ENCODE measurements at places on chromosomes 6 and 20. TPM values are rescaled to one million over a fixed set of nuclear protein-coding genes. Genes with fewer than 3 reads are reported as not detected.

DNA sequence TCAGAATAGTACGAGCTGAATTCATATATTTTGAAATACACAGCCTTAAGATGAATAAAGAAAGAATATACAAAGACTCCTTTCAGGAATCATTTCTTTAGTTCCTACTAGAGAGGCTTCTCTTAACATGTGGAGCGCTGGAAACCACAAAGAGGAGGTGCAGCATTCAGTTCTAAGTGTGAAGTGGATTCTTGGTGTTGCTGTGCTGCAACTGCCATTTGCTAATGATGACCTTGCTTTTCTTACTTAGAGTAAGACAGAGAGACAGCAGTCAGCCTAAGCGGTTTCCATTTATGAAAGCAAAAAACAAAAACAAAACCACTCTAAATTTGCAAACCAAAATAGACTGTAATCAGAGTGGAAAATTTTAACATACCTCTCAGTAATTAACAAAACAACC is 629.0 kb downstream of the EPHA7 start:
- DNase-seq = no peak

DNA sequence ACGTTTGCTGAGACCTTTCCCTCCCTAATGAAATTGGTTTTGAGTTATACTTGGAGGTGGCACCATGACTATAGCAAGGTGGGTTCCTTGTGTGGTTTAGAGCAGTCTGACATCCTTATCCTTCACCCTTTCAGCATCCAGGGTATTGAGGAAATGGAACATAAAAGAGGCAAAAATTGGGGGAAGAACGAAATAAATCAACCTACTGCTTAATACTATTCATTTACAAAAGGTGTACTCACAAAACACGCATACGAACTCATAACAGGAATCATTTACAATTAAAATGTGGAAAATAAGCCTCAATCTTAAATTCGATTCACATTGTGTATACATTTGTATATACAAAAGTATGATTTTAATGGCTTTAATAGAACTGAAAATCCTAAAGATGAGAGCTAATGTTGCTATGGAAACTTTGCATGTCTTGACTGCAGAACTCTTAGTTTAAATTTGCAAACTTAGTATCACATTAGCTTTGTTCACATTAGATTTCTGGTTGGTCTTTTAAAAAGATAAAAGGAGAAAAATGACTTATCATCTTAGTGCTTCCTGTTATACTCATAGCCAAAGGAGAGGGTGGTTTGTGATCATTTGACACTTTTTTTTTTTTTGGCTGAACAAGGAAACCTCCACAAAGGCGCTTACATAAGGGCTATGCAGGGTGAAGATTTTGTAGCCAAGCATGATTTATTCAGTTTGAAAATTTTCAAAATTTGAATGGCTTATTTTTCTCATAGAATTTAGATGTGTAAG is 76.1 kb upstream of the ATXN1 start:
- DNase-seq = no peak

GRCh38 chr20:34045930-34046725 is 52.4 kb downstream of the RALY start:
- no peak for DNase-seq

GRCh38 chr20:4026093-4026601 is 10.8 kb upstream of the RNF24 start:
- peak; percentile 93 for DNase-seq

- no peak for DNase-seq
Observed at GRCh38 chr6:134074151-134075055, 22.0 kb upstream of the SLC2A12 start.

- no peak for DNase-seq
Observed at GRCh38 chr20:60262967-60263603, 304.9 kb downstream of the CDH26 start.

DNA sequence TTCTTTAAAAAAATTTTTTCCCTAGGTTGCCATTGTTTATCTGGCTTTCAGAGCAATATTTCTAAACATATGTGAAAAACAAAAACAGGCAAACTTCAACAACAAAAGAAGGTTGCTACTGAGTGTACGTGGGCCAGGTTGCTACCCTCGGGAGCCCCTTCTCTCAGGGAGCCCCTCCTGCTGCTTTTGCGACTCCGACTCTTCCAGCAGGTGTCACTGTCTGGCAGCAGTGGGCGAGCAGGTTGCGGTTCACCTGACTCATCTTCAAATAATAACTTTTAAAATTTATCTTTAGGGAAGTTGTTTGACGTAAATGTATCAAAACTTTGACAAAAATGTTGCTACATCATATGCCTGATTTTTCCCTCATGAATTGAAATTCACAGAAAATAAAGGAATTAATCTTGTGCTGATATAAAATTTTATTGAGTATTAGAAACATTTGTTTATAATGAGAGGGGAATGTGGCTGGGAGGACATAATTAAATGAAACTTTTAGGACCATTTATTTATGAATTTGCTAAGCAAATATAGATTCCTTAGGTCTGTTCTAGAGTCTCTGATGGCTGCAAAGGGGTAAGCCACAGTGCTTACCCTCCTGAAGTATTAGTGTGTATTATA is 138.8 kb downstream of the HIVEP1 start:
- peak; percentile 35 for DNase-seq

- DNase-seq = no peak
Observed at GRCh38 chr6:39420300-39421265, 98.1 kb upstream of the KCNK16 start.

- peak; percentile 96 for DNase-seq
Observed at GRCh38 chr6:101806241-101806640, 412.7 kb downstream of the GRIK2 start.

DNA sequence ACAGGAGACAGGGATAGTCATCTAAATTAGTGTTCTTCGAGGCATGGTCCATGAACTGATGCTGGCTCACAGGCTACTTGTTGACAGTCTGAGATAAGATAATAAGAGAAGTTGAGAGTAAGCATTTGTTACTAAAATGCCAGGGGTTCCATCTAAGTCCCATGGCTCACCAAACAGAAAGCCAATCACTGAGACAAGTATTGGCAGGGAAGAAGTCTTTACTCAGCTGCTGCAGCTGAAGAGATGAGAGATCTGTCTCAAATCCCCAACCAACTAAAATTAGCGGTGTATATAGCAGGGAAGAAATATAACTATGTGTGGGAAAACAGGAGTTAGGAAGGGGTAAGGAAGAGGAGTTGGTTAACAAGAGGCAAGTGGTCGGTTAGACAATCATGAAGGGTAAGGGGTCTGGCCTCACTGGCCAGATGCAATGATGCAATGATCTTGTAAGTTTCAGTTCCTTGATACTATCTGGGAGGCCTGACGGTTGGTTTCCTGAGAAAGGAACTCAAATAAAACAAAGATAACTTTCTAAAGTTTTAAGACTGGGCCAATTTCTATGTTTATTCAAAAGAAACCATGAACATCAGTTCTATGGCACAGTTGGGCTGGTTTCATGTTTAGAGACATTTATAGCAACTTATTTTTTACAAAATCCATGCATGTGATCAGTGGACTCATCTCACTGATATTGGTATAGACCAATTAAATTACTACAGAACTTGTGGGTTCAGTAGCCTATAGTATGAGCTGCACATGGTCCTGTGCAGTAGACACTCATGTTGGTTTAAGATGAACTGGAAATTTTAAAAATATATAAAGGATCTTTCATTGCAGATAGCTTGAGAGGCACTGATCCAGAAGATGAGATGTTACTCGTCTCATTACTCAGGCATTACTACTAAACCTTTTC is 9.9 kb upstream of the HEBP2 start:
- DNase-seq = no peak

DNA sequence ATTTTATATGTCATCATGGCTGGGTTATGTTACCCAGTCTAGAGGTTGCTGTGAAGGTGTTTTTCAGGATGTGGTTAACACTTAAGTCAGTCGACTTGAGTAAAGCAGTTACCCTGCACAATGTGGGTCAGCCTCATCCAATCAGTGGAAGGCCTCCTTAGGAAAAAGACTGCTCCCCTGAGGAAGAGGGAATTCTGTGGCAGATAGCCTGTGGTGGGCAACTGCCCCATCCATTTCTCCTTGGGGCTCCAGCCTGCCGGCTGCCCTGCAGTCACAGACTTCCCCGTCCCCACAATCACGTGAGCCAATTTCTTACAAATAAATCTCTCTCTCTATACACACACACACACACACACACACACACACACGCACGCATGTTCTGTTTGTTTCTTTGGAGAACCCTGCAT is 34.5 kb upstream of the MPC1 start:
- no peak for DNase-seq

- no peak for DNase-seq
Observed at GRCh38 chr6:56104591-56104990, 142.8 kb downstream of the COL21A1 start.

DNA sequence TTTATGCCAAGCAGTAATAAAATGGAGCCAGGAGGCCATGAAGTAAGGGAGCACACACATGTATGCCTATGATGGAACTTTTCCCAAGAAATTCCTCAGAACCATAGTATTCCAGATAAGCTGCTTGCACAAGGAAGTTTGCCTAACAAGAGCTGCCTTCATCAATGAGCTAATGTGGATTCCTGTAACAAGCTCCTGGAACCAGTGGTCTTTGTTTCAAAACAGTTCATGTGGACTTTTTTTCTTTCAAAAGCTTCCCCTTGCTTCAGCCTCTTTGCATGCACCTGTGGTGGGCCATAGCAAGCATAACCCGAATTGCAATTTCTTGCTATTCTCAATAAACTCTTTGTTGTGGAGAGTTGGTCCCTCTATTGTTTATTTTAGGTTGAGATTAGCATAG is 359.6 kb downstream of the UTRN start:
- DNase-seq = no peak

GRCh38 chr20:17705916-17706315 is 6.2 kb downstream of the BANF2 start:
- DNase-seq = no peak

- no peak for DNase-seq
Observed at GRCh38 chr6:108798670-108799353, 49.4 kb upstream of the ARMC2 start.

- DNase-seq = no peak
Observed at GRCh38 chr20:13105039-13105438, 96.3 kb downstream of the SPTLC3 start.

- DNase-seq = no peak
Observed at GRCh38 chr6:33455051-33455450, 675 bp downstream of the ZBTB9 start.

DNA sequence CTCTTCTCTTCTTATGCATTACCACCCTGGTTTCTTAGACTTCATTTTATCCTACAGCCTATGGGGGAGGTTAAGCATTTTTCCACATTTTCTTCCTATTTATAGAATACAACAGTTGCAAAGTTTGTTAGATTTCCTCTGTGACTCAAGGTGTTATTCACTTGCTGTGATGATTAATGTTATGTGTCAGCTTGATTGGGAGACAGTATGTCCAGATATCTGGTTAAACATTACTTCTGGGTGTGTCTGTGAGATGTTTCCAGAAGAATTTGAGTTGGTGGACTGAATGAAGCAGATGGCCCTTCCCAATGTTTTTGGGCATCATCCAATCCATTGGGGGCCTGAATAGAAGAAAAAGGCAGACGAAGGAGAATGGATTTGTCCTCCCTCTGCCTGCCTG is 131.3 kb downstream of the C6orf118 start:
- peak; percentile 98 for DNase-seq

DNA sequence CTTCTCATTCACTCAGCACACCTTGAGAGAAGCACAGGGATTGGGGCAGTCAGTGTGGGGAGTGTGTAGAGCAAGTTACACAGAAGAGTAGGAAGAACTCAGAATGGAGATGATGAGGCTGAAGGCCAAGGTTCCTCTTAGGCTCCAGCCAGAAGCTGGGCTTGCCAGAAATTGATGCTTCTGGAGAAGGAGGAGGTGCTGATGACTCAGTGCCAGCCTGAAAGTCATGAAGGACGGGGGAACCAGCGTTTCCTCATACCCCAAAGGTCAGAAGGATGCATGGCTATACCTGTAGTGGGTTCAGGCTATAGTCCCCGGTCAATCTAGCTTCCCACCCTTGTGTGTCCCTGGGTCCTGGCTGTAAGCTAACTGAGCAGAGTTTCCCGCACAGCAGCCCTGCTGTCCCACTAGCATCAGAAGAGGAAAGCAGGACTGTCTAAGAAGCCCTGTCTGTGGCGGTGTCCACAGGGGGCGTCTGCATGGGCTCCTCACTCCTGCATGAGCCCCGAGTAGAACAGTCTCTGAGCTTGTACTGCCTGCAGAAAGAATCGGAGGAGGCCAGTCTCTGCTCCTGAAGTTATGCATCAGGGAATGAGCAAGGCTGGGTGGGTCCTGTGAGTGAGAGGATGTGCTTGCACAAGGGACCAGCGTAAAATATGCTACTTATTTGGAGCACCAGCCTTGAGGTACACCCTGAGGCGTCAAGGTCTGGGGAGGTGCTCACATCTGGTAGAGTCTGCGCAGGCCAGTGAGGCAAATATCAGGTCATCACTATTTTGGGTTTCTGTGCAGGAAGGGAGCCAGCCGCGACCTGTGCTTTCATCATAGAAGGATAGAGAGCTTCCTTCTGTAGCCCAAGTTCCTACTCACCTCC is 148.5 kb downstream of the MRPL14 start:
- no peak for DNase-seq

DNA sequence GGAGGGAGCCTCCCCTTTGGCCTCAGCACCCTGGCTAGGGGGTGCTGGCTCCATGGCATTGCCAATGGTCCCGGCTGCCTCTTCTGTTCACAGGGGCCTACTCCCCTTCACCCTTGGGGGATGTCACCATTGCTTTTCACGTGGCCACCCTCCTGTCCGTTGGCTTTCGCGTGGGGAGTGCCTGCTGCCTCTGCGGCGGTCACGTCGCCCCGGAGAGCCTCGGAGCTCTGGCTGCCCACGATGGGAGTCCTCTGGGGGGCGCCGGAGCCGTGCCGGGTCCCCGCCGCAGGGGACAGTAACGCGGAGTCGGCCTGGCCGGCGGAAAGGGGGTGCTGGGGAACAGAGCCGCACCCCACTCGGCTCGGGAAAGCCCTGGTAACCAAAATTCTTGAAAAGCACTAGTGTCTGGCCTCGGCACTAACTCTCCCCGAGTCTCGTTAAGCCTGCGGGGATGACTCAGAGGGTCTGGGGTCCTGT is 661 bp upstream of the HEBP2 start:
- DNase-seq = peak; percentile 17

GRCh38 chr20:5364136-5364821 is 47.5 kb upstream of the PROKR2 start:
- no peak for DNase-seq

- no peak for DNase-seq
Observed at GRCh38 chr6:126891158-126891557, 227.3 kb upstream of the RSPO3 start.

DNA sequence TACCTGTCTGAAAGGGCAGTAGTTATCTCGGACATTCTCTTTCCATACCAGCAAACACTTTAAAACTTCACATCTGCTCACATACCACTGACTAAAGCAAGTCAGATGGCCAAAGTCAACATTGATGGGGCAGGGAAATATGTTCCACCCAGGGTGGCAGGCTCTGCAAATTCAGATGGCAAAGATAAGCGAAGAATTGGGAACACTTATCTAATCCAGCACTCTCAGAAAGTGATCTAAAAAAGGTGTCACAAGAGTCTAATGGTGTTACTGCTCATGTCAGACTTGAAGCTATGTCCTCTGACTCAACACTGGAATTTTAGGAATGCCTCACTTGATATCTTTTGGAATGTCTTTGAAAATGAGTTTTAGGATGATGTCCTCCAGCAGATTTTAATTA is 1086.2 kb downstream of the KIF16B start:
- no peak for DNase-seq

Gene SLC22A2
- total RNA-seq = not detected

Gene KCNG1
- 0.71 TPM for total RNA-seq

Gene SLC35A1
- 12.3 TPM for total RNA-seq

Gene FKBP1C
- 0.17 TPM for total RNA-seq

Gene PCNA
- total RNA-seq = 397 TPM

Gene GABRR1
- not detected for total RNA-seq

Gene TSBP1
- total RNA-seq = not detected

Gene DSP
- total RNA-seq = 5.5 TPM

Gene FAXC
- 2.9 TPM for total RNA-seq

Gene NKX2-2
- total RNA-seq = not detected
